ENCODE measurements at places on chromosomes 4 and X.

DNA sequence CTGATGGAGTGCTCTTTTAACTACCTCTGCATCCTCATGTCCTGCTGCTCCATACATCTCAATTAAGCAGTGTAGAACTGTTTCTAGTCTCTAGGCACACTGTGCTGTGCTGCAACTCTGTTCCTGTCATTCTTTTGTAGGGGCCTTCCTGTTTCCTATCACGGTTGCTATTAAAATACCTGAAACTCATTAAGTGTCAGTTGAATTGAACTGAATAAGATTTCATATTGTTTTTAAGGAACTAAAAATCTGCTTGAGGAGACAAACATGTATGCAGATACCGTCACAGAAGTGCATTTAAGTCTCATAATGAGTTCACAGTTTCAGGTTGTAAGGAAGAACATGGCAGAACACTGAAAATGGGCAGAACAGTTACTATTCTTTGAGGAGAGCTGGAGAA lies 170.1 kb downstream of the LARP7 start:
- DNase-seq: no peak

DNA sequence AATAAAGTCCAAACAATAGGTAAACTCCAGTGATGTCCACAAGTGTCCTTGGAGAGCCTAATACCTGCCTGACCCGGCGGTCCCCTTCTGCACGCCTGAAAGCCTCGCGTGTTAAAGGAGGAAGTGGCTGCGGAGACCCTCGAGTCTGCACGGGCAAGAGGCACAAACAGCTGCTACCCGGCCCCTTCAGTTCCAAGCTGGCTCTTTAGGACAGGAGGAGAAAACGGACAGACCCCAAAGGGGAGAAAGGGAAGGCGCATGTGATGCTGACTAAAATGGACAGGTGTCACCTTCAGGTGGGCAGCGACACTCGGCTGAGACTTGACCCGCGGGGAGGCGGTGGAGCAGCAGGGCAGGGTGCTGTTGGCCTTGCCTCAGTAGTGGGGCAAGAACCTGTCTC lies 102.7 kb upstream of the TENM3 start:
- no peak for DNase-seq

DNA sequence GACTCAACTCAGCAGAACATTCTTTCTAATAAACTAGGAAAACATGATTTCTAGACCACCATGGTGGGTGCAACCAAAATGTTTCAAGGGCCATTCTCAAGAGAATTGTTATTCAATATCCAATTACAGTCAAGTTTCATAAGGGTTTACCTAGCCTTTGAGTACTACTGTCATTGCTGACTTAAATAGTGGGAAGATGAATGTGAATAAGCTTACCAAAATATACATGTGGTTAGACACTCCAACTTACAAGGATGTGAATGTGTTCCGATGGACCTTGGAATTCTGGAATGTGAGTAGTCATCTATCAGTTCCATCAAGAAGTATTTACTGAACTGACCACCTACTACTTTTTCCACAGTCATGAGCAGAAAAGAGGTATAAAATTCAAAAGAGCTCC lies 16.9 kb downstream of the SH3RF1 start:
- peak; percentile 82 for DNase-seq

DNA sequence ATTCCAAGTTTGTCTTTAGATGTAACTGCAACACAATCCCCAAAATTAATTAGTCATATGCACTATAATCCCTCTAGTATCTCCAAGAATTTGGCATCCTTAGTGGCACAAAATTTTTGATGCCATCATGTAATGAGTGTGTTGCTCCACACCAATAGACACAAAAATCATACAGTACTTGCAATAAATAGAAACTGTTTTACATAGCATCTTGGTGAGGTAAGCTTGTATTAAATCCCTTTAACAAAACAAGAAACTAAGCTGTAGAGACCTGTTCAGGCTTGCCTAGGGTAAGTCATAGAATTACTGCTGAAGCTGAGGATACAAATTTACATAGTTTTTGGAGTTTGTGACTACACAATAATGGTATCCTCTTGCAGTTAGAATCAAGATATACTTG lies 64.5 kb upstream of the PRSS12 start:
- peak; percentile 38 for DNase-seq

DNA sequence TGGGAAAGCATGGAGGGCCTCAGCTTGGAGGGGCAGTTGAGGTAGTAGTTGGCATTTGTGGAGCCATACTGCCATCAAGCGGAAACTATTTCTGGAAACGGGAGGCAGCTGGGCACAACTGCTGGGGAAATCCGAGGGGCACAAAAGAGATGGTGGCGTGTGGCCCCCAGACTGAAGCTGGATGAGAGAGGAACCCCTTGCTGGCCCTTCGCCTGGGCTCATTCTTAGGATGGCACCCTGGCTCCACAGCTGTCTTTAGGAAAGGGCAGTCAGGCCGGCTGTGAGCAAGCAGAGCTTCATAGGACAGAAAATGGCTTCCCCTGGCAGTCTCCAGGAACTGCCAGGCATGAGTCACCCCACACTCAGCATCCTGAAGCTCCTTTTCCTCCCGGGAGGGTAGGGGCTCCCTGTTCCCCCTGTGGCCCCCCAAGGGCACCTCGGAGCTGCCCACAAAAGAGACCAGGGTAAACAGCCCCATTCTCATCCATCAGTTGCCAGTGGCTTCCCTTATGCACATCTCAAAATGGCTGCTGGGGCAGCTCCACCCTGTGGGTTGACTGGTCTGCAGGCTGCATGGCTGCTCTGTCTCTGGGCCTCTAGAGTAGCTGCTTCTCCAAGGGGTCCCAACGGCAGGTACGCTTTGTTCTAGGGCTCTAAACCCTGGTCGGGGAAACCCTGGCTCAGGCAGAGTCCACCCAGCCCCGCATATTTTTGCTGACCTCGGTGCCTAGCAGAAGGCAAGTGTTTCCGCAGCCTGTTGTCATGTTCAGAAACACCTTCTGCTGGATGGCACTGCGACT lies 64.7 kb downstream of the NBDY start:
- no peak for DNase-seq

DNA sequence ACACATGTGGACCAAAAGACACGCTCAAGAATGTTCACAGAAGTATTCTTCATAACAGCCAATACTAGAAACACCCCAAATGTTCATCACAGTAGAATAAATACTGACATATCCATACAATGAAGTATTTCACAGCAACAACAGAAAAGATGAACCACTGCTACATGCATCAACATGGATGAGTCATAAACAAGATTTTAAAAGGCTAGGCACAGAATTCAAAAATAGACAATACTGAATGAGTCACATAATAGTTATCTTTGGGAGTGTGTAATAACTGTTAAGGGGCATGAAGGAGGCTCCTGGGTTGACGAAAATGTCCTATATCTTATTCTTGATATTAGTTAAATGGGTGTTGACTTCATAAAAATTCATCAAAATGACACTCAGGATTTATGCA lies 43.5 kb downstream of the CLOCK start:
- no peak for DNase-seq

GRCh38 chr4:26751004-26751403 lies 109.6 kb upstream of the STIM2 start:
- DNase-seq: no peak

GRCh38 chr4:184444953-184445309 lies 29.4 kb downstream of the IRF2 start:
- no peak for DNase-seq

DNA sequence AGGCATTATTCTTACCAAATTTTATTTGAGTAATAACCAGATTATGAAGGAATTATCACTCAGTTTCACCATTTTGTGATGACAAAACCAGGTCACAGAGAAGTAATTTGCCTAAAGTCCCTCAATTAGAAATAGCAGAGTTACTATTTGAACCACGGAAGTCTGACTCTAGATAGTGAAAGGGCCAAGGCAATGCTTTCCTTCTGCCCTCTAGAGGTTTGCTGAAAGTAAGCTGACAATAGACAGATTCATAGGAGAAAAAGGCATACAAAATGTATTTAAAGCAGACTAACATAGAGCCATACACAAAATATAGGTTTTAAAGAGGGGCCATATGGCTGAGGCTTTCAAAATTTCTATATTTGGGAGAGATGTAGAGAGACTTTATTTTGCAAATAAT lies 43.1 kb downstream of the CXXC4 start:
- DNase-seq: no peak

GRCh38 chr4:120694973-120695372 lies 227.6 kb downstream of the PRDM5 start:
- DNase-seq: no peak

- no peak for DNase-seq
These were observed 51.6 kb upstream of the NHS start for GRCh38 chrX:17323397-17323796.

Data from BJ (cell line).